ENCODE measurements at places on chromosomes 1 and 21.

- no peaks in the 10 kb centered on the region for H3K36me3 ChIP-seq
- DNase-seq = no peak
- no peaks in the 10 kb centered on the region for H3K4me1 ChIP-seq
- H3K4me3 ChIP-seq = no peak overlapping the region
These were observed 659.0 kb downstream of the LTN1 start for GRCh38 chr21:28333578-28334075.

DNA sequence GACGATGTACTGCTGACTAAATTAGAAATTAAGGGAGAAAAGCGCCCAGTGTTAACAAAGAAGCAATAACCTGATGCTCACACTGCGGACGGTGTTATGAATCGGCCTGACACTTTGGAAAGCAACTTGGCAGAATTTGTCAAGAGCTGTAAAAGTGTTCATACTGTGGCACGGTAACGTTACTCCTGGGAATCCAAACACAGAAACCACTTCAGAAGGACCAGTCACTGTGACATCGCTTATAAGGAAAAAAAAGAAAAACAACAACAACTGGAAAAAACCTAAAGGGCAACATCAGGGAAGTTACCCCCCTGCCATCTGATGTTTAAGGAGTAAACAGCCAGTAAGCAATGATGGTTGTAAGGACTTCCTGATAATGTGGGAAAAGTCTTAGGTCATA is 27.7 kb downstream of the CAPZB start:
- H3K27ac ChIP-seq = peak overlapping the region; percentile 96
- H3K4me1 ChIP-seq = peaks cover 71% of the 10 kb centered on the region
- peaks cover 22% of the 10 kb centered on the region for H3K36me3 ChIP-seq
- H3K4me3 ChIP-seq = peak overlapping the region; percentile 28
- DNase-seq = no peak

DNA sequence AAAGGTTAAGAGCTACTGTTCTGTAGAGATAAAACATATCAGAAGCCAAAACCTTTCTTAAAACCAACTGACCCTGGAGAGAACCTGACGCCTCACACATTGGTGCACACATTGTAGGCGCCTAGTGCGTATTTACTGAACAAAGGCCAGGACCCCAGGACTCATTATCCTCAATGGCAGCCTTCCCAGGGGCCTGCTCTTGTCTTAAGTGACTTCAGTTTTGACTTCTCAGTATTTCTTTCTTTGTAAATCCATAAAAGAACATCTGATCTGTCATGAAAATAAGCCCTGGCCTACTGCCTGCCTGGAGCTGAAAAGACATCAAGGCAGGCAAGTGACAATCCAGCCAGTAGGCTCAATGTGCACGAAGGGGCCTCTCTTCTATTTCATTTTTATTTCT is 27.6 kb downstream of the ABCA4 start:
- no peaks in the 10 kb centered on the region for H3K4me1 ChIP-seq
- no peak for DNase-seq
- peaks cover 15% of the 10 kb centered on the region for H3K27me3 ChIP-seq
- H3K27ac ChIP-seq = no peak overlapping the region
- no peaks in the 10 kb centered on the region for H3K36me3 ChIP-seq
- H3K4me3 ChIP-seq = no peak overlapping the region

DNA sequence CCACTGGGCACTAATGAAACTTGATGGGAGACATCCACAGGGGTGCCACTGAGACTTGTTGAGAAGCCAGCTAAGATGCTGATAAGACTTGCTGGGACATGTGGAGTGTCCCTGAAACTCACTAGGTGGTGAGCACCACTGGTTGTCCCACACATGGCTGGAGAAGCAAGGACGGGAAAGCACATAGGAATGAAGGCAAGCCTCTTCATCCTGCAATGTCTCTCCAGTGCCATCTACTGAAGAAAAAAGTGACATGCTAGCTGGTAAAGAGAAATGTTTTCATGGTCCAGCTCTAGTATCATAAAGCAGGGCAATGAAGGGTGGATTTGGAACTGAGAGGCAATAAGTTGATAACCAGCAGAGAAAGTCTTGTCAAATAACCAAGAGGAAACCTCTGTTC is 283.0 kb downstream of the PAPPA2 start:
- DNase-seq = no peak
- H3K27me3 ChIP-seq = no peaks in the 10 kb centered on the region
- no peaks in the 10 kb centered on the region for H3K36me3 ChIP-seq
- no peak overlapping the region for H3K27ac ChIP-seq

DNA sequence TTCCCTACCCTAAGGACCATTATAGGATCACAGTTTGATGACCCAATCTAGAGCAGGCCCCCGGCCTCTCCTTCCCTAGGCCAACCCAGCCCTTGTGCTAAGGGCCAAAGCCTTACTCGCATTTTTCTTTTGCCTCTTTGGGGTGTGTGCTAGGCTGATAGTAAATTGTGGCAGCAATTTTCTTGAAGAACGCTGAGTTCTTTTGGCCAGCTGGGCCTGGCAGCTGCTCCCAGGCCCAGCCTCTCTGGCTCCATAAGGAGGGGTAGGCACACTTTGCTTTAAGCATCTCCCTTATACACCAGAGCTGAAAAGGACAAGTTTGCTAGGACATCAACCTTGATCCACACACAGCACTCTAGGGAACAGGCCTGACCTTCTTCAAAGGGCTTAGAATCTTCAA is 4.2 kb downstream of the OLFML2B start:
- peaks cover 6% of the 10 kb centered on the region for H3K4me1 ChIP-seq
- no peak overlapping the region for H3K4me3 ChIP-seq
- H3K36me3 ChIP-seq = no peaks in the 10 kb centered on the region
- H3K27me3 ChIP-seq = peaks cover 88% of the 10 kb centered on the region
- DNase-seq = no peak

DNA sequence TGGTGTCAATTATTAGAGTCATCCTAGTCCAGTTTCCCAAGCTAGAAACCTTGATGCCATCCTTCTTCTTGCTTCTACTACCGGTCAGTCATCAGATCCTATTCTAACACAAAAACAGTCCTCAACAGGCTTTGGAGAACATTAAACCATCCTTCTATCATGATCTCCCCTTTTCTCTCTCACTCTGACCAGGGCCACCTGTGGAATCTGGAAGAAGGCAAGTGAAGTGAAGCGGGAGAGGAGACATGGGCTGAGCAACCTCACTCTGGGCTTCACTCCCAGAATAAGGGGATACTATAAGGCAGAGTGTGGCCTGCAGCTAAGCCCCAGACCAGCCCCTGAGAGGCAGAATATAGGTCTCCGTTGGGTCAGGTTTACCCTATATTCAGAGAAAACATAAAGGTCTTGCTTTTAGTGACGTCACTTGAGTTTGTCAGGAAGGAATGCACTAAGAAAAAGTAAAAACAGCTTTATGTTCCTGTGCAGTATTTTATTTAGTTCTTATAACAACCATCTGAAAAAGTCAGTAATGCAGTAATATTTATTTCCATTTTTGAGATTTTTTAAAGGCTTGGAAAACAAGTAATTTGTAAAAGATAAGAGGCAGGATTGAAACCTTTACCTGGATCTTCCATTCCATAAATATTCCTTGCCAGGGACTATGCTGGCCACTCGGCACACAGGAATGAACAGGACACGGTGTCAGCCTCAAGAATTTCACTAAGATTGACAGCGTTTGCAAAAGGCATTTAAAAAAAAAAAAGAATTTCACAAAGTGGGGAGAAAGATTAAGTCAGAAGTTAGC is 61.3 kb downstream of the NFASC start:
- H3K27me3 ChIP-seq = peaks cover 5% of the 10 kb centered on the region
- DNase-seq = no peak
- no peaks in the 10 kb centered on the region for H3K4me1 ChIP-seq
- no peak overlapping the region for H3K4me3 ChIP-seq

DNA sequence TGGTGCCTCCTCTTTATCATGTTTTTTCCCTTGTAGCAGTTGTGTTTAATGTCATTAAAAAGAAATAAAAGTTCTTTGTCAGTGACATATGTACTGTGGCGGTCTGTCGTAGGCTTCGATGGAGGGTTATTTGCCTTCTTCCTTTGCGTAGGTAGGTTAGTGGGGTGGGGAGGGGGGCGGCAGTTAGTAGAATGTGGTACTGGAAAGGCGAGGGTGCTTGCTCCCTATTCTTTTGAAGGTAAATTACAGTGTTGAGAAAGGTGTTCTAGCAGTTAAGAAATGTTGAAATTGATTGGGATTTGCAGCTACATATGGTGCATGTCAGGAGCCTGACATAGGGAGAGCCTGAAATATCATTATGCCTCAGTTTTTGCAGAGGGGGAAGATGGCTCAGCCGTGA is 11.9 kb downstream of the FNDC5 start:
- H3K27ac ChIP-seq = no peak overlapping the region
- peaks cover 13% of the 10 kb centered on the region for H3K4me1 ChIP-seq
- DNase-seq = no peak
- peaks cover 41% of the 10 kb centered on the region for H3K36me3 ChIP-seq
- no peaks in the 10 kb centered on the region for H3K27me3 ChIP-seq

Data from effector memory CD8-positive, alpha-beta T cell (primary cell).